ENCODE measurements at places on chromosomes 12 and 14.

DNA sequence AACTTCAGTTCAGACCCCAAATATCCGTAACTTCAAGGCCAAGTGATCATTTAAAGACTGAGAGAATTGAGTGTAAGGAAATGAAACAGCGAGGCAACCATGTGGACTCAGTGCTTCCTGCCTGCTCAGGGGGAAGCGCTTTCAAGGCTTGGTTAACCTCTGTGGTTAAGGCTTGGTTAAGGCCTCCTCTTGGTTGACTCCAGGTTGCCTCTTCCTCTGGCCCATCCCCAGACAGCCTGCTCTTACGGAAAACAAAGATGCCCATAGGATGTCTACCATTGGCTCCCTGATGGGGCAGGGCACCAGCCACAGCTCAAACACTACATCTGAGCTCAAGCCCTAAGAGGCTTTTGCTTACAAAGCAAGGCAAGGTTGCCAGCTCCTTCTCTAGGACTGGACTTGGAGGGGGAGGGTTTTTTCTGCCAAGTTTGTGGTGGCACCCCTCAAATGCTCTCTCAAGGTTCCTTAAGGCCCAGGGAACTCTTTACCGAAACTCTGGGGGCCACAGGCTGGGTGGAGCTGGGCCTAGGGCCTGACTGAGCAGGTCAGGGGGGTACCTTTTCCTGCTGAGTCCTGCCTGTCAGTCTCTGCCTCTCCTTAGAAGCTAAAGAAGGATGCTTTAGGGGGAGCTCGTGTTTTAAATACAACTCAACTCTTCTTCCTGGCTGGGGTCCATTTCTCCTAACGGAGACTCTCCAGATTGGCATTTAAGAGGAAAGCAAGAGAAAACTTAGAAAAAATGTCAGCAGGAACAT lies 13.7 kb downstream of the COL2A1 start:
- DNase-seq: no peak

- DNase-seq: peak; percentile 87
Observed at GRCh38 chr12:50070314-50071060, 13.1 kb downstream of the ASIC1 start.

DNA sequence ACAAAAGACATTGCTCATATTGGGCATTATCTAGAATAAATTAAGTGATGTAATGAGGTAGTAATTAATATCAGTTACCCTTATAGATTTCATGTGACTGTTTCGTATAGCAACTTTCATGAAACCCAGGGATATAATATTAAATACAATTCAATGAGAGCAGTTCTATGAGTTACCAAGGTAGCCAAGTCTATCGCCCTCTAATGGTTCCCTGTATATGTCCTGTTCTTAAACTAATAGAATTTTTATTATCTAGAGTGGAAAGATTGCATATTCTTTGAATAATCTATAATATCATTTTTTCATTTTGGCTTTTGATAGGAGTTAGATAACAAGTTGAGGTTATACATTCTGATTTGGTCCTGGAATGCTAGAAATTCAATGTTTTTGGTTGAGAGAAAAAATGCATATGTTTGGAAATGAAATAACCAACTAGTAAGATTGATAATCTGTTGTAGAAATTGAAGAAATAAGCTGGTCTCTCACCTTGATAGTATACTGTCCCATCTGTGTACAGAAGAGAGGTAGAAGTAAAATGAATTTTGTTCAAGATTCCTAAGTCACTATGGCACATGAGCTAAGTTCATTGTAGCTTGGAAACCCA lies 59.7 kb downstream of the SCFD1 start:
- DNase-seq: peak; percentile 26

DNA sequence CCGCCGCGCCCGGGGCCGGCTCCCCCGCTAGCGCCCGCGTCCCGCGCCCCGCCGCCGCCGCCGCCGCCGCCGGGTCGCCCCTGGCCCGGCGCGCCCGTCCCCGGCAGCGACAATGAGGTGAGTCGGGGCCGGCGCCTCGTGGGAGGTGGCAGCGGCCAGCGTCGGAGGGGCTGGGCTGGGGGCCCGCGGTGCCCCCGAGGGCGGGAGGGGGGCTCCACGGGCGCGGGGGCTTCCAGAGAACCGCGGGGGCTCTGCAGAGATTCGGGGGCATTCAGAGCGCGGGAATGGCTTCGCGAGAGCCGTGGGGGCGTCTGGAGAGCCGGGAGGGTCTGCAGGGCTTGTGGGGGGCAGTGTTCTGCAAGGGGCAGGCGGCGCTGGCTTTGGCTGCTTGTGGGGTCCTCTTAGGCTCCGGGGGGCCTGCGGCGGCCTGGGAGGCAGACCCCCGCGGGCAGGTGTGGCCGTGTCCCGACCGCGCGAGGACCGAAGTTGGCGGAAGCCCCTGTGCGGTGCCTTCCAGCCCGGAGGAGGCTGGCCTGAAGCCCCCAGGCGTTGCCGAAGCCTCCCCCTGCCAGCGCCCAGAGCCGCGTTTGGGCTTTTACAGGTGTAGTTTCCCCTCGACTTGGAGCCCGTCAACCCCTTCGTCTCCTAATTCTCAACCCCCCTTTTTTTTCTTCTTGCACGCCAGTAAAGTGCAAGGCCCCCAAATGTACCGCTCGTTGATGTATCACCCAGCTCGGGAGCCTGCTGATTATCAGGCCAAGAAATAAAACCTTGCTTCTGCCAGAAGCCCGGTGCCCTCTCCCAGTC lies 93.1 kb upstream of the EVL start:
- no peak for DNase-seq

DNA sequence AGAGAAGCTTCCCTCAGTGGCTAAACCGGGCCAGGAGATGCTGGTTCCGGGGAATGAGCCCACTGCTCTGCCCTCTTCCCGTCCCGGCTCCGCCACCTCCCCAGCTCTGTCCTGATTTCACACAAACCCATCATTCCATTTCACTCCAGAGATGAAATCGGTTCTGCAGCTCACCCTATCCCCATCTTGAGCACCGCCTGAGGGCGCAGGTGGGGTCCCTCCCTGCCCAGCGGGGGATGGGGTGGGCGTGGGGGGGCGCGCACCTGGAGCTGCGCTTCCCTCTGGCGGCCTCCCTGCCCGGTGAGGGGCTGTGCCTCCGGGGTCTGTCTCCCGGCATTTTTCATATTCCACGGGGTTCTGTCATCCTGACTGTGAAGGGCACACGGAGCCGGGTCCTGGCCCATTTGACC lies 44.7 kb downstream of the NOC4L start:
- no peak for DNase-seq

DNA sequence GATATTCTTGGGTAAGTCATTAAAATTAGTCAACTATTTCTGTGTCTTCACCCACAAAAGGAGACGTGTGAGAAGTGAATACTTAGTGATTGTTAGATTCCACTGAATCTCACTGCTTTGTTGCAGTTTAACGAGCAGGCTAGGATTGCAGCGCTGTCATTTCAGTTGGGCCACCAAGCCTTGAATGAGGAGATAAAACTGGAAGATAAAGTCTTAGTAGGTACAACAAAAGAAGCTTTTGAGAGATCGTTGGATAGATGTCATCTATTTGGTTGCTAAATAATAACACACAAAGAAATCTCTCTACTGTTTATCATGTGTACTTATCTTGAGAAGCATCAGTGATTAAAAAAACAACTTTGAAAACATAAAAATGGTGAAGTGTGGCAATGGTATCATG lies 132.3 kb downstream of the RGS6 start:
- no peak for DNase-seq

DNA sequence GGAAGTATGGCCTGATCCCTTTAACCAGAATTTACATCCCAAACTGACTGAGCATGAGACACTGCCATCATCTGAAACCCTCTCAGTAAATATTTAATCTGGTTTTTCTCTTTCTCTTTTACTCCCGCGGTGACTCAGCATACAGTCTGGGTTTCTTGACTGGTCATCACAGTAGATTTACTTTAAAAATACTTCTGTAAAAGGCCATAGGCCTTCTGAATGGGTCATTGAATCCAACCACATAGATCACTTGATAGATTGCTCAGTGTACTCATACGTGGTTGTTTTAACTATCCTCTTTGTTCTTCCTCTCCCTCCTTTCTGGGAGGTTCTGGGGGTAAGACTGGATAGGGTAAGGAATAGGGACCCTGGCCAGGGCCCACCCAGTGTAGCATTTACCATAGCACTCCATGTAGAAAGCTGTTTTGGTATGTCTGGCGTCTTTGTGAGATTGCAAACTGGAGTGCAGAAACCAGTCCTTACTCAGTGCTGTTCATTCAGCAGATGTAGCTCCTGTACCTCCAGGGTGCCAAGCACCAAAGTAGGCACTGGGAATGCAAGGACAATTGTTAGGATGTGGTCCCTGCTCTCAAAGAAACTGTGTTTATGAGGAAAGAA lies 165.7 kb downstream of the SRGAP1 start:
- no peak for DNase-seq

DNA sequence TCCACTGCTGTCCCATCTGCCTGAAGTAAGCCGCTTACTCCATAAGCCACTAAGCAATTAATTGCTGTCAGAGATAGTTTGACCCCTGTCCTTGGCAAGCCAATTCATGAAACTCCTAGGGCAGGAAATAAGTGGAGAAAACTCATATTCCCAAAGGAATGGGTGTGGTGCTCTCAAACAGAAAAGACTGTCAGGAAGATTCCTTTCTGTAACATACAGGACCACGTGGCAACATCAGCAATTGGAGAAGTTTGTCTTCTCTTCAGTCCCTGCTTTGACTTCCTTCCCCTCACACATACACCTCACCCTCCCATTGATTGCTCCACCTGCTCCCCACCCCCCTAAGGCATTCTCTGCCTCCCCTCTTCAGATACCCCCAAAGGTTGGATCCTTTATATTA lies 36.2 kb upstream of the MDM1 start:
- DNase-seq: no peak

DNA sequence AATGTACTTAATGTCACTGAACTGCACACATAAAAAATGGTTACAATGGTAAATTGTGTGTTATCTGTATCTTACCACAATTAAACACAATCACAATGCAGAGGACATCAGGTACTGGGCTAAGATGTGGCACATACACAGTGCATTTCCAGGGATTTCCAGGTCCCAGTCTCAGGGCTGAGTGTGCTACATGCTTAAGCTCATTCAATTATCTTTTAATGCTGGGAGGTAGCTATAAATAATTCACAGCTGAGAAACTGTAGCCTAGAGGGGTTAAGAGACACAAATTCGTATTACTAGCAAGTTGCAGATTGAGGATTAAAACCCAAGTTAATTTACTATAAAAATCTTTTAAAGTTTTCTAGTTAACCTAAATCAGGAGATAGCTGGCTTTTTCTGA lies 67.1 kb downstream of the CRACR2A start:
- no peak for DNase-seq

GRCh38 chr12:95481072-95481471 lies 7.1 kb downstream of the METAP2 start:
- peak; percentile 19 for DNase-seq

DNA sequence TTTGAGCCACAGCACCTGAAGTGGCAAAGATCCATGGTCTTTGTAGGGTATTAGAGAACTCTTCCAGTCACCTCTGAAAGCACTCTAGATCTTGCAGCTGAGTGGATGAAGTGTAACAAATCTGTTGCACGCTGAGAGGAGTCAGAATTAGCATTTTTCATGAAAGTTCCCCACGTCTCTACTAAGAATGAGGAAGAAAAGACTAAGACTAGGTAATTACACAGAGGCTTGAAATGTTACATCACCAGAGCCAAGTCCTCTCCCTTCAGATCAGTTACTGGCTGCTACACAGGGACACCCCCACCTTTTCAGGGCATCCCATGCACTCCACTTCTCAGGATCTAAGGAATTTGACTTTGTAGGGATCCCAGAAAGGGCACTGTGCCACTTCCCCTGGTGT lies 98.6 kb upstream of the FKBP4 start:
- no peak for DNase-seq

DNA sequence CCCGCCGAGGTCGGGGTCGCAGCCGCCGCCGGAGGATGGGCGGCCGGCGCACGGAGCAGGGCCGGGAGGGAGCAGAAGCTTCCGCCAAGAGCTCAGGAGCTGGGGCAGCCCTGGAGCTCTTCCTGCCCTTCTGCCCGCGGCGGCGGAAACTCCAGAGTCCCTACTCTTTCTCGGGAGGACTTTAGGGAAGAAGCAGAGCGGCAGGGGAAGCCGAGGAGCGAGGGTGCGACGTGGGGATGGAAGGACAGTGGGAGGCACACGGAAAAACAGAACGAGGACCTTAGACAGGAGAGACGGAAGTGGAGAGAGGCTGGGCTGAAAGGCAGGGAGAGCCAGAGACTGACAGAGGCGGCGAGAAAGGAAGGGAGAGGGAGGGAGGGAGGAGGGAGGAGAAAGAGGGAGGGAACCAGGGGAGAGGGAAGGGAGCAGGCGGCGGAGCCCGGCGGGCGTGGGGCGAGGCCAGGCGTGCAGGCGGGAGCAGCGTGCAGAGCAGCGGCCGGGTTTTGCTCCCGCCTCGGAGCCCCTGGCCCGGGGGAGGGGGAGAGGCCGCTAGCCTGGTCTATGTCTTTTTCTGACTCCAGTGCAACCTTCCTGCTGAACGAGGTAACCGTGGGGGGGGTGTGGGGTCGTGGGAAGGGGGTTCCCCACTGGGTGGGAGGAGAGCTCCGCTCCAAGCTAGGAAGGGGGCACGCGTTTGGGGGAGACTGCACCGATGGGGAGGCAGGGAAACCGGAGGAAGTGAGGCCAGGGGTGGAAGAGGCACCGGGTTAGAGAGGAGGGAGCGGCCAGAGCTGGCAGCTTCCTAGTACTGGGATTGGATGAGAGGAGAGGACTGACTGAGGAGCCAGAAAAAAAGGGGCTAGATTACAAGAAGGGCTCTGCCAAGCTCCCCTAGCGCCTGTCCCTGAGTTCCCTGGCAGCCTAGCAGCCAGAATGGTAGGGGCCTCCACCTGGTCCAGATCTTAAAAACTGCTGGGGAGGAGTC lies 2.9 kb upstream of the CACNB3 start:
- peak; percentile 92 for DNase-seq

DNA sequence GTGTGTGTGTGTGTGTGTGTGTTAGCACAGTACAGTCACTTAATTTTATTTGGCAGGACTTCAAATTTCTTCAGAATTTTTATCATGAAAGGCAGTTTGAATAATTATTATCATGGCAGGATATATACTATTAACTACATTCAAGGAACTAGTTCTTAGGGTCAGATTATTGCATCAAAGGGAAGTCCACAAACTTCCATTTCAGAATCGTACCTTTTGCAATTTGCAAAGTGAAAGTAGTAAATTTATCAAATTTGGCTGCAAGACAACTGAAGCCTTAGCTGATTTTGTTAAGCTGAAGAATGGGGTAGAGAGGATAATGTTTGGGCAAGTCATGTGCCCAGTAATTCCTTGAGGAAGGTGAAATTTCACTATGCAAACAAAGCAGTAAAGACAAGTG lies 68.2 kb downstream of the PLEKHG7 start:
- DNase-seq: no peak

GRCh38 chr12:50569876-50570275 lies 65.1 kb downstream of the DIP2B start:
- DNase-seq: peak; percentile 26

Measured in epithelial cell of esophagus (primary cell).